ENCODE measurements at places on chromosomes 5 and 9. TPM values are rescaled to one million over a fixed set of nuclear protein-coding genes. Genes with fewer than 3 reads are reported as not detected.

DNA sequence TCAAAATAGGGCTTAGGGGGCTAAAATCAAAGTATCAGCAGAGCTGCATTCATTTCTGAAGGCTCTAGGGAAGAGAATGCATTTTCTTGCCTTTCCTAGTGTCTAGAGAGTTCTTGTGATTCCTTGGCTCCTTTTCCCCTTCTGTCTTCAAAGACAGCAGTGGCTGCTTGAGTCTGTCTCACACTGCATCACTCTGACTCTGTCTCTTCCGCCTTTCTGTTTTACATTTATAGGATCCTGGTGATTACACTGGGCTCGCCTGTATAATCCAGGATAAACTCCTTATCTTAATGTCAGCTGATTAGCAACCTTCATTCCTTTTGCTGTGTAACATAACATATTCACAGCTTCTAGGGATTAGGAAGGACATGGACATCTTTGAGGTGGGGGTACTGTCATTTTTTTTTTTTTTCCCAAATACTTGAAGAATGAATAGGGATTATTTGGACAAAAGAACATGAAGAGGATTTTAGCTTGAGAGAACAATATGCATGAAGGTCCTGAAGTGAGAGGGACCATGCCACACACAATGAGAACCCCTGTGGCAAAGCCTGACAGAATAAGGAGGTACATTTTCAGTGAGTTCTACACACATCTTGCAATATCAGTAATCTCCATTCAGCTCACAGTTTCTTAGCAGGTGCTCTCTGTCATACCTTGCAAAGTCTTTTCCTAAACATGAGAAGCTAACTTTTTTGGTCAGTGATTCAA is 267.6 kb downstream of the FAM170A start:
- no peak for DNase-seq

DNA sequence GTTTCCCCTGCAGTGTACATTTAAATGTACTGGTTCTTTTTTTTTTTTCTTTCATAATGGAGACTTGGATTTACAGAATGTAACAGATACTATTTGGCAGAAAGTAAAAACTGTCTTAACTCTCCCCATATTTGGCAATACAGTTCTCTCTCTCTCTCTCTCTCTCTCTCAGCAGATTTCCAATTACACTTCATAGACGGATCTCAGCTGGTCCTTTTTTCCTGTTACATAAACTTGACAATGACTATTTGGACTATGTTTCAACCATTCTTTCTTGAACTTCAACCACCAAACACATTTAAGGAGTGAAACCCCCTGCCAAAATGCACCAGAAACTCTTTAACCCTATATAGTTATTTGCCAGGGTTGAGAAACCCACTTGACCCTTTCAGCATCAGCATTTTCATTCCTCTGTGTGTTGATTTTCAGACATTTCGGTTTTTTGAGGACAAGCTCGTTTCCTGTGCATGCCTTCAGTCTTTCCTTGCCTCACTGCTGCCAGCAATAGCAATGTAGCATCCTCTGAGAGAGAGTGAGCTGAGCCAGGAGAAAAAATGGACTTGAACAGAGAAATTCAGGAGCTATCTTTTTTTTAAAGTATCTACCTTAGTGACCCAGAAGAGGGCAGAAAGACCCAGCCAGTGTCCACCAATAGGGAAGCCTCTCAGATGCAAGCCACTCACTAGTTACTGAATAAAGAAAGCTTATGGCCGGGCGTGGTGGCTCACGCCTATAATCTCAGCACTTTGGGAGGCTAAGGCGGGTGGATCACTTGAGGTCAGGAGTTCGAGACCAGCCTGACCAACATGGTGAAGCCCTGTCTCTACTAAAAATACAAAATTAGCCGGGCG is 26.0 kb upstream of the GNA14 start:
- DNase-seq, result no peak

HSD17B3 gene
- not detected for total RNA-seq

GRCh38 chr5:117973785-117974184 is 1014.6 kb downstream of the DTWD2 start:
- DNase-seq, result no peak

DNA sequence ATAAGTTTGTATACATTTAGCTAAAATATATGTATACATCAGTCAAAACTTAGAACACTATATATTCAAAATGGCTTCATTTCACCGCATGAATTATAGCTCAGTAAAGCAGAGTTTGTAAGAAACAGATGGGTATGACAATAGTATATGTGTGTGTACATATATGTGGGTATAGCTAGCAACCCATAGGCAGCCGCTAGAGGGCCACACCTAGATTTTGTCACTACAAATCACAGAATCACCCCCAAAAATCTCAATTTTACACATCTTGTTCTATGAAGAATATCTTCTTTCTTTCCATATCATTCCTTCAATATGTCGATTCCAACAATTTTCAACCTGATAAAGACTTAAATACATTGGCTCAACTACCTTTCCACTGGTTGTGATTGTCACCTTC is 357.8 kb upstream of the CCNG1 start:
- DNase-seq, result no peak

- no peak for DNase-seq
These were observed 262.8 kb downstream of the FAM114A2 start for GRCh38 chr5:153775923-153776322.

CDC14B gene
- total RNA-seq, result 14.2 TPM

DNA sequence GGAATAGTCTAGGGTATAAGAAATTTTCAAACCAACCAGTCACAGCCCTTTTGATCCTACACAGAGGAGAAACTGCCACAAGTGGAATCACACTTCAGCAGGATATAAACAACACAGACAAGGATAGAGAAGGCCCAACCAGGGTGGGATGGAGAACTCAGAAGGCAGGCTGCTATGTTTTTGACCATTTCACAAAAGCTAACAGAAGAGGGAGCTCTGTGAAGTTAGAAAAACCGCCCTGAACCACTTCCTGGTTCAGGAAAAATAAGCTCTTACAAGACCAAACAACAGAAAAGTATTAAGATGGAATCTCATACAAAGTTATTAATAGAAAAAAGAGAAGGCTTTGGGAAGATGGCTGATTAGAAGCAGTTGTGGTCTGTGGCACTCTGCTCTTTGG is 960 bp upstream of the IFNB1 start:
- DNase-seq, result no peak

GRCh38 chr5:16180789-16181082 is 1.1 kb upstream of the MARCHF11 start:
- DNase-seq, result no peak

URM1 gene
- total RNA-seq, result 47.3 TPM

ZNF169 gene
- total RNA-seq, result 4.9 TPM

DNA sequence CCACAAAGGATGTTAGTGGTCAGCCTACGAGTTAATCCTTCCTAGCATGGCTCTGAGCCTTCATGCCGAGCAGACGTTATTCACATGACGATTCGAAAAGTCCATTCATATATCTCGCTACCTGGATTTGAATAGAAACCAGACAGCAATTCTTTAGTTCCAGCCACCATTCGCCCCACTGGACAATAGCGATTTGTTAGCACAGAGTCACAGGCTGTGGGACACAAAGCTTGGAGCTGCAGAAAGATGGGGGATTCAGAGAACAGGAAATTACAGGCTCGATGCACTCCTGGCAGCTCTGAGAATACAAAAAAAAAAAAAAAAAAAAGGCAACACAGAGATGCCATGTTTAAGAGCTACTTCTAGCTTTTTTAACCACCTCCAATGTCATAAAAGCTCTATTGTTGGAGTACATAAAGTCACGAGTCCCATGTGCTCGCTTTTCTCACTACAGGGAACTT is 110.7 kb downstream of the NR6A1 start:
- no peak for DNase-seq

All from kidney epithelial cell (primary cell).